Effector CD4-positive, alpha-beta T cell (primary cell): ENCODE measurements at places on chromosomes 5 and 9.

DNA sequence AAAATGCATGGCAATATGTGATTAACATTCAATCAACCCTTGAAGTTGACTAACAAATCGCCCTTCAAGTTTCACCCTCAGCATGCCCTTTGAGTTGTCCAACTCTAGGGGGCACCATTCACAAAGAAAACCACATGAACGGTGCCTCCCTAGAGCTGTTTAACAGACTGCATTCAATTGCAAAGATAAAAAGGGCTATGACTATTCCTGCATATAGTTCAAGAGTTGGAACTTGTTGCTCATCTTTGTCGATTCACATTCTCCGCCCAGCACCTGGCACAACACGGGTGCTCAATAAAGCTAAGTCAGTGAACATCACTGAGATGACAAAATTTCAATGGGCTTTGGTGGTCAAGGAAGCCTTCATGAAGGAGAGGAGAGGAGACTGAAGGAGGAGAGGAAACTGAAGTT lies 69.6 kb upstream of the SLC30A5 start:
- no peak for DNase-seq

GRCh38 chr5:51958473-51958872 lies 575.2 kb downstream of the ISL1 start:
- no peak for DNase-seq

DNA sequence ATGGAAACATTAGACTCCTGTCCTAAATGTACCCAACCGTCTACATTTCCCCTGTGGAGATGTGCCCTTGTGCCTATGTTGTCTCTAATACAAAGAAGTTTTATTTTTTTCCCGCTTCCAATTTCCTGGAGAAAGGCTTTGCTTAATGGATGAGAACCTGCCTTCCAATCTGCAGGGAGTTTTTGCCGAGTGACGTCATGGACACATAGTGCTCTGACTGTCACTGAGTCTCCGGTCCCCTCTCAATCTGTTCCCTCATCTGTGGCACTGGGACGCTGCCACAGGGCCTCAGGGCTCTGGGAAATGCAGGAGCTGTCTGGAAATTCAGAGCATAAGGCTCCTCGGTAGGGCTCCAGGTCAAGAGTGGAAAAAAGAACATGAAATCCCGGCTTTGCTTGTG lies 144.8 kb downstream of the PDZD2 start:
- no peak for DNase-seq

- DNase-seq = no peak
Observed at GRCh38 chr5:134188092-134188491, 11.3 kb upstream of the SKP1 start.

DNA sequence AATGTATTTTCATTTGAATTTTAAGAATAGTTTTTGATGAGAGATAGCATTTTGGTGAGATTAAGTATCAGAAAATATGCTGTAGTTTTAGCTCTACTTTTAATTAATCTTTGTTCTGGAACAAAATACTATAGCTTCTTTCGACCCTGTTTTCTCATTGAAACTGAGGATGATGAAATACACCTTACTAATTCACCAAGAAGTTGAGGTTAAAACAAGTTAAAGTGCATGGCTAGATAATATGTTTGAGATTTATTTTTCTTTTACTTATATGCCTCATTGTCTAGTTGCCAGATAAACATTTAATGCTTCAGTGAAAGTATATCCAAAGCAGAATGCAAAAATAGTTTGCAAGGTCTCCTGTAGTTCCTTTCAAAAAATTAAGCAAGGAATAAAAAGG lies 140.1 kb upstream of the KCNN2 start:
- DNase-seq = no peak

DNA sequence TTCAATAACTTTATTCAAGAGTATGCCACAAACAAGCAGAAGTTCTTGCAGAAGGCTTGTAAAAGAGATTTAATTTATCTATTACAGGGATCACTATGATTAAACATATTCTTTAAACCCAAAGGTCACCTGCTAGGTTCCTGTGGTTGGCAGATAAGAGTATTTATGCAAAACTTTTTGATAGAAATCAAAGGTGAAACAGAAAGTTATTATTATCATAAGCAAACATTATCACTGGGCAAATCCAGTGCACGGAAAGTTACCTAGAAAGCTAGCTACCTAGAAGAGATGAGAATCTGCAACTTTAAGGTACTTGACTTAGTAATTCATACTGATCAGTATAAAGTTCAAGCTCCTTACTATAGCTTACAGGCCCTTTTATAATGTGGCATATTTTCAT lies 3.2 kb downstream of the STARD4 start:
- no peak for DNase-seq

DNA sequence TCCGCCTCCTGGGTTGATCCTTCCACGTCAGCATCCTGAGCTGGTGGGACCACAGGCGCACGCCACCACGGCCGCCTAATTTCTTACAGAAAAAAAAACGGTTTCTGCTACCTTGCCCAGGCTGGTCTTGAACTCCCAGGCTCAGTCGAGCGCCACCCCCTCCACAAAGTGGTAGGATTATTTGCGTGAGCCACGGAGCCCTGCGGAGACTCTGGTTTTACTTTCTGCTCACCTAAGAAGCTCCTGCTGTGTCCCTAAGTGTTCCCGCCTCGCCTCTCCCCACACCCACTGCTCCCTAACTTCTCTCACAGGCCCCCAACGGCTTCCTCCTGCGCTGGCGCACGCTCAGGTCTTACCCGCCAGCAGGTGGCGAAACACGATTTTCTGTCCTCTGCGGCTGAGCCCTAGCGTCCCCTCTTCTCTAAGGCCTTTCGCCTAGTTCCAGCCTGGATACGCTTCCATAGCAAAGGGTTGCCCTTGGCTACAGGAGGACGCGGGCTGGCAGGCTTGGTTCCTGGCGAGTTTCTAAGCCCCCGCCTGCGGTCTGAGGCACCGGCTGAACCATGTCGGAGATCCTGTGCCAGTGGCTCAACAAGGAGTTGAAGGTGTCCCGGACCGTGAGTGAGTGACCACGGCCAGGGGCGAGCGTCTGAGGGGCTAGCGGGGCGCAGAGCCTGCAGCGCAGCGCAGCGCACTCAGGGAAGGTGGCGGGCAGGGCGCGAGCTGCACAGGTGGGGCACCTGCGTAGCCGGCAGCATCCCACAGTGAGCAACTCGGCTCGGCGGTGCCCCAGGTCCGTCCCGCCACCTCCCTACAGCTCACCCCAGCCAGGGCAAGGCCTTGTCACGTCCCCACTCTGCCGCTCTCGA lies at the start of gene SPEF2:
SPEF2 (plus strand) TSS at position 429 of the 869 bp plus-strand sequence; CDS start at position 564, 135 bp downstream.
- DNase-seq = peak; percentile 55

GRCh38 chr5:96590796-96591195 lies 71.4 kb upstream of the CAST start:
- DNase-seq = no peak

GRCh38 chr5:123476731-123477130 lies 35.2 kb upstream of the CSNK1G3 start:
- no peak for DNase-seq

- no peak for DNase-seq
Observed at GRCh38 chr9:18672706-18673105, 198.8 kb downstream of the ADAMTSL1 start.

DNA sequence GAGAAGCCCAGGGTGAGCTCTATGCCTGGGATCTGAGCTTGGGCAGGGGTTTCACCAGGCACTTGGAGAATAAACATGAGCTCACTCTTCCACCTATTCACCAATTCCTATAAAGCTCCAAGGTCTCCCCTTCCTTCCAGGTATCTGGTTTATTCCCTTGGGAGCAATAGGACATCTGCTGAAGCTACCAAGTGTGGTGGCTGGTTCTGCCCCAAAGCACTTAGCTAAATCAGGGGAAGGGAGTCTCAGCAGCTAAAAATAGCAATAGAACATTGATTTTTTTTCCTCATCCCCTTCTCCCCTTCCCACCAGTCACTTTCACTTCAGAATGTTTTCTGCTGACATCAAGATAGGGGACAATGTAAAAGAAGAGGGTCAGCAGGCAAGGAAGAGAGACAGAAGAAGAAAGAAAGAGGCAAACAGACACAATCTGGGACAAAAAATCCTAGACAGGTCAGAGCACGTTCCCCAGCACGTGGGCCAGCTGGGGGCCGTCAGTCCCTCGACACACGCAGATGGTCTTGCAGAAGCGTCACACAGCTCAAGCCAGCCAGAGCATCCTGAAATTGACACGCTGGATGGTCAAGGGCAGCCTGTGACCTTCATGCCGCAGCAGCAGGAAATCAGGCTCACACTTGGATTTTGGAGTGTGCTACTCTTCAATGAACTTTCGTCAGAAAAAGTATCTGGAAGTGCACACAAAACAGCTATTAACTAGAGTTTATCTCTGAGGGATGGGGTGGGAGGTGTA lies 176.0 kb downstream of the ZNF608 start:
- no peak for DNase-seq

- no peak for DNase-seq
Observed at GRCh38 chr9:81898851-81899250, 29.4 kb upstream of the SPATA31D4 start.

DNA sequence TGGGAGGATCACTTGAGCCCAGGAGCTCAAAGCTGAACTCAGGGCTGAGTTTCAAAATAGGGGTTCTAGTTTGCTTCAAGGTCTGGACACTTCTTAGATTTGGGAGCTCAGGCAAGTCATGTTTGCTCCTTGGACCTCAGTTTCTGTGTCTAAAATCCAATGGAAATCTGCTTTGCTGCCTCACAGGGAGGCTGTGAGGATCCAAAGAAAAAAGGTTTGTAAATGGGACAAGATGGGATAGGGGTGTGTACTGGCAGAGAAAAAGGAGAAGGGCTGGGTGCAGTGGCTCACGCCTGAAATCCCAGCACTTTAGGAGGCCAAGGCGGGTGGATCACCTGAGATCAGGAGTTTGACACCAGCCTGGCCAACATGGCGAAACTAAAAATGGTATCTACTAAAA lies 39.6 kb upstream of the SH3PXD2B start:
- DNase-seq = no peak

GRCh38 chr5:160369990-160370712 lies at the start of gene C1QTNF2:
Gene C1QTNF2 (minus strand): TSS chr5:160370626. CDS start chr5:160355011, 15,615 bp downstream.
- no peak for DNase-seq

GRCh38 chr5:60779466-60779865 lies 64.6 kb downstream of the ELOVL7 start:
- no peak for DNase-seq

GRCh38 chr9:22208846-22209585 lies 199.9 kb upstream of the CDKN2B start:
- no peak for DNase-seq

DNA sequence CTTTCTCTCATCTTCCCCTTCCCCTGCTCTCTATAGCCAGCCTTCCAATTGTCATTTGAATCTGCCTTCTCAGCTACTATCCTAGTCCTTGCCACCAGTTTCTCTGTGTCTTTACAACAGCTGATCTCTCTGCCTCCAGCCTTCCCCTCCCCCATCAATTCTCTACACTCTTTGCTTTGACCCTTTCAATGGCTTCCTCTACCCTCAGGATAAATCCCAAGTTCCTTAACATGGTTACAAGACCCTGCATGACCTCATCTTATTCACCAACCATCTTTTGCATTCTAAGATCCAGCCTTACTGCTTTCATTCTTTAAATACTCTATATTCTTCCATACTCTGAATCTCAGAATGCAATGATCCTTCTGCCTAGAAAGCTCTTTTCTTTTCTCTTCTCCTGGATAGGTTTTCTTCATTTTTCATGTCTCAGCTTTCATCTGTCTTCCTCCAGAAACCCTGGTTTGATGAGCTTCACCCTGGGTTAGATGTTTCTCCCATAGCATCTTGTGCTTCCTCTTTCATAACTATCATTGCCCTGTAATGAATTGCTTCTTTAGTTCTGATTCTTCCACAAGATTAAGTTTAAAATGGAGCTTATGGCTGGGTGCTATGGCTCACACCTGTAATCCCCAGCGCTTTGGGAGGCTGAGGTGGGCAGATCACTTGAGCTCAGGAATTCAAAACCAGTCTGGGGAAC lies 58.6 kb upstream of the ZSWIM6 start:
- DNase-seq = no peak
